H54 (cell line): ENCODE measurements at places on chromosomes 3 and 15.

- peak; percentile 81 for DNase-seq
These were observed 76.0 kb downstream of the TAMM41 start for GRCh38 chr3:11770477-11771391.

- DNase-seq: no peak
These were observed 510.2 kb upstream of the MDFIC2 start for GRCh38 chr3:70822669-70823068.

DNA sequence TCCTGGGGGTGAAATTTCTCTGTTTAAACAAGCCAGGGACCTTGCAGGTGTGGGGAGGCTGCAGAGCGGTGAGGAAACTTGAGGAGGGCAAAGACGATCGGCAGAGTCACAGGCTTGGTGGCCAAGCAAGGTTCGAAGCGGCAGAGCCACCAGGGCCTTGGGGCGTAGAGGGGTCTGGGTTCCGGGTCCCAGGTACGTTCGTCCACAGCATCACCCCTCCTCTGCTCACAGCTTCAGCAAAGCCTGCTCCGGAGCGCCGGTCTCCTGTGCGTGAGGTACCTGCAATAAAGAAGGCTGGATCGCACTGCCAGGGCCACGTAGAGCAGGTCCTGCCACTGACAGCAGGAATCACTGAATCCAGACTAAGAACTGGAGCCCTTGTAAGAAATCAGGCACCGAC is 66.8 kb upstream of the PCSK6 start:
- no peak for DNase-seq

DNA sequence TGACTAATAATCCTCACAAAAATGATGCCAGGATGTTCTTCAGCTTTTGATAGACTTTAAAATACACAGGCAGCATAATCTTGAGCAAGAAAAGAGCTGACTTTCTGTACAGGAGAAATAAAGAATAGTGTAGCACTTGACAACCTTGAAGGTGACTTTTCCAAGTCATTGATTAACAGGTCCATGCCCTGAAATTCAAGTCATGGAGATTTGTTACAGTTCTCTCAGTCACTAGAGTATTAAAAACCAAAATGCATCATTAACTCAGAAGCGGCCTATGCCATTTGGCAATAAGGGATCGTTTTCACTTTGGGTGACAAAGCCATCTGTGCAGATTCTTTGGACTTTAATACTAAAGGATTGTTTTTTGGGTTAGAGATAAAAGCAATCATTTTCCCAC is 692.7 kb upstream of the SGO1 start:
- DNase-seq: no peak

GRCh38 chr3:121985846-121986245 is 36.2 kb downstream of the ILDR1 start:
- no peak for DNase-seq

- DNase-seq: no peak
These were observed 36.5 kb downstream of the DET1 start for GRCh38 chr15:88509964-88510363.

DNA sequence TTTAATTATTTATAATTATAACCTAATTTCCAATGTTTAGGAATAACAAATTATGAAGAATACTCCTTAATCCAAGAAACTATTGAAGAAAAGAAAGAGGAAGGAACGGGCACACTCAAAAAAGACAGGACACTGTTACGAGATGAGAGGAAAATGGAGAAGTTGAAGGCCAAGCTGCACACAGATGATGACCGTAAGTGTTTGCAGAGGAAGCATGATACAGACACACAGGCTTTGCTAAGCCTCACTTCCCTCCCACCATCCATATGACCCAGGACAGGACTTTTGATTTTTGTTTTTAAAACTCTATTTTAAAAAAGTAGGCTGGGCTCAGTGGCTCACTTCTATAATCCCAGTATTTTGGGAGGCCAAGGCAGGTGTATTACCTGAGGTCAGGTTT is 389.4 kb upstream of the TPM1 start:
- no peak for DNase-seq

GRCh38 chr3:155917781-155918180 is 47.3 kb downstream of the GMPS start:
- no peak for DNase-seq

DNA sequence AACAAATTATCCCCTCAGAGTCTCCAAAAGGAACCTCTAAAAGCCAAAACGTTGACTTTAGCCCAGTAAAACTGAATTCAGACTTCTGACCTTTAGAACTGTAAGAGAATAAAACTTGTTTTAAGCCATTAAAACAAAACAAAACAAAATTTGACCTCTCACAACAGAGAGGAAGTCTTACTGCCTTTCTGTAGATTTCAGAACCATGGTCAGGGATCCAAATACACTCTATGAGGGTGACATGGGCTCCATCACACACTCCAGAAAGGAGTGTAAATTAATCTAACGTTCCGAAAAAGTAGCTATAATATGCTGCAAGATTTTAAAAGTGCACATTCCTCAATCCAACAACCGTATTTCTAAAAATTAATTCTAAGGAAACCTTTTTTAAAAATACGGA is 19.2 kb upstream of the RPL14 start:
- no peak for DNase-seq

DNA sequence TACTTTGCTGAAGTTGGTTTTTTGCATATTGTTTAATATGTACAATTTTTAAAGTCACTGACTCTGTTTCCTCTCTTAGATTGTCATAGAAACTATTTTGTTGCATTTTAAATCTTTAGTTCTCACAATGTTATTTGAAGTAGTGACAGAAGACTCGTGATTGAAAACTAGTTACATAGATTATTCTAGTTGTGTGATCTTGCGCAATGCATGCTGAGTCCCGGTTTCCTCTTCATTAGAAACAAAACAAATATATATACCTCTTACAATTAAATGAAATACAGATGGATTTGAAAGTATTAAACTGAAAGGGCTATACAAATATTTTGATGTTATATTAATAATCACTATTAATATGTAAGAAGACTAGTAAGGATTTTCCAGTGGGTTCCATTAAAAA is 333.0 kb downstream of the LPP start:
- no peak for DNase-seq

DNA sequence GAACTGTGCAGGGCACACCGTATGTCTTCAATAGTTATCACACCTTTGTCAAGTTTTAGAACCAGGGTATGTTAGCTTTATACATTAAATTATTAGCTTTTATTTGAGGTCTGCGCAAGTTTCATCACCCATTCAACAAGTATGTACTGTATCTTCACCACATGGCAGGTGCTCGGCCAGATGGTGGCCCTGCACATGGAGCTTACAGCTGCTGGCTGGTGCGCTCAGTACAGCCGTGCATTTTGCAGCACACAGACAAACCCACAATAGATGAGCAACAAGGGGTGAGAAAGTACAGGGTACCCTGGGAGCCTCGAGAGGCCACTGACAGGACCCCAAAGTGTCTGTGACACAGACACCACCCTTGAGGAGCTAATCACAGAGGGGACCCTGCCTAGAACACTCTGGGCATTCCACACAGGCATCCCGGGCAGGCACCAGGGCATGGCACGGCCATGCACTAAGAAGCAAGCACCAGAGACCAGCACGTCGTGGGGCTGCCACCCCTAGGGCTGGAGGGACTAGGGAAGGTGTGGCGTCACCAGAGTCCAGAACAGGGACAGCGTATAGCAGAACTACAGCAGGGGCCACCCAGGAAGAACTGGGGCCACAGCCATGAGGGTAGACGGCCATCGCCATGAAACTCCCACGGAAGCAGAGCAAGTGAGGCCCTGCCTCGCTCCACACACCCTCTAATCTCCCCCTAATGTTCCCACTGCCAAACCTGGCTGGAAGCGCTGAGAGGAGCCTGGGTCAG is 27.4 kb downstream of the ZXDC start:
- no peak for DNase-seq
